RPMI7951 (cell line): ENCODE measurements at places on chromosomes 1 and 21.

- DNase-seq: no peak
Measured at GRCh38 chr1:48030211-48030610, 33.0 kb upstream of the TRABD2B start.

DNA sequence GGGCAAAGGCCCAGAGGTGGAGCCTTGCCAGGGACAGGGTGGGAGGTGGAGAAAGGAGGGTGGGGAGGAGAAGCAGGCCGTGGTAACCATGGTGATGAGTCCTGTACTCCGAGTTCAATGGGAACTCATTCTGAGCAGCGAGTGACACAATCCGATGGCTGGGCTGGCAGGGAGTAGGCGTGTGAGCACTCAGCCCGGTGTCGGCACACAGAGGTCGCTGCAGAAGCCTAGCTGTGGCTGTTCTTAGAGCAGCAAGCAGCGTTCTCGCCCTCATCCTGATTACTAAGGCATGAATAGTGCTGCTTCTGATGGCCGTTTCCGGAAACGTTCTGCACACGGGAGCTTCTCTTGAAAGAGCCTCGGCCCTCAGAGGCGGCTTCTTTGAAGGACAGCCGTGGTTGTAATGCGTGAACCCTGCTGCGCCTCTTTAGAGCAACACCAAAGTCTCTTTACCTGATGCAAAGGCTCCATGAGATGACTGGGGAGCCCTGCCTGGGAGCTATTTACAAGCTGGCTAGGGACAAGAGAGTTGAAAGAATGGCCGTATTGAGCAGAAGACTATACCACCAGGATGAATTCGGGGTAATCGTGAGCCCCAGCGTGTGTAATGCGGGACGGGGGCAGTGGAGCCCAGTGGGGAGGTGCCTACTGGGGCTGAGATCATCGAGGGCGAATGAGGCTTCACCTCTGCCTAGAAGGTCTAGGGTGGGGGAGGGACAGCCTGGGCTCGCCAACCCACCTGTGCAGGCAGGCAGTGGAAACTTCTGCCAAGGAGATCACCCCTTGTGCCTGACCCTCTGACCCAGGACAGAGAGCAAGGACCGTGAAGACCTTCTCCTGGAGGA lies 72.8 kb upstream of the PAX7 start:
- DNase-seq: peak; percentile 5

GRCh38 chr1:65890201-65890843 lies 97.6 kb downstream of the PDE4B start:
- no peak for DNase-seq

DNA sequence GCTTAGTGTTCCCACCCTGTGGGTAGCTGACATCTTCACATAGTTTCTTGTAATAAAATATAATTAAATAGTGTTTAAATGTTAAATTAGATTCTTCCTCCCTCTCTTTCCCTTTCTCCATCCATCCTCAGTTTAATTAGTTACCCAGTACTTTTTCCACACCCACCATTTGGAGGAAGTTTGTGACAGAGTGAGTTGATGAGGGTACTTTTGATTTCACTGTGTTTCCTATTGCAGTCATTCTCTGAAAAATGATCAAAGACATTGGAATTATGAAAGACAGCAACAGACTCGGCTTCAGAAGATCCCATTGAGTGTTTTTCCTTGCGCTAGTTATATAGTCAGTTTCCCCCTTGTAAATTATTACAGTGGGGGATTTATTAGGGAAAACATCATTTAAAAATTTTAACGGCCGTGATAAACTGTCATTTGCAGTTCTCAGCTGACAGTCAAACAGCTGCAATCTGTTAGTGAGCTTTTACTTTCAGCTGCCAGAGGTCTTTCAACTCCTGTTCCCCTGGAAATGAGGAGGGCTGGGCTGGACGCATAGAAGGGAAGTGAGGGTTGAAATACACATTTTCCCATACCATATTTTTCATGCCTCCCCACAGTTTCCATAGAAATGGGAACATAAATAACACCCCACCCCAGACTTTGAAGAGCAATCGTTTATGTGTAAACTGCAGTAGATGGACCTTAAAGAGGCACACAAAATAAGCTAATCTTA lies 61.3 kb upstream of the CACYBP start:
- no peak for DNase-seq

DNA sequence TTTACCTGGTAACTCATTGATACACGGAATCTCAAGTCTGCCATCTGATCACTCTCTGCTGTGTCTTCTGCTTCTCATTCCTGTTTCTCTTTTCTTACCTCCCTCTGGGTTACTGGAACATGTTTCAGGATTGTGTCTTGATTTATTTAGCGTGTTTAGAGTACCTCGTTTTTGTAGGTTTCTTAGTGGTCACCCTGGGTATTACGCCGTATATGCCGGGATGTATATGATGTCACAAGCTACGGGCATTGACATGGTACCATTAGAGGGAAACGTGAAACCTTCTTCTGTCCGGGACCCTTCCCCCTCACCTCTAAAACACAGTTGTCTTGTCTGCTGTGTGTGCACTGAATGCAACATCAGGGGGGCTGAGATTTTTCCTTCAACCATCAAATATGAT lies 2.8 kb downstream of the ACTRT2 start:
- DNase-seq: no peak

GRCh38 chr1:212506666-212507065 lies 73.9 kb downstream of the NENF start:
- no peak for DNase-seq

- no peak for DNase-seq
Measured at GRCh38 chr1:85085417-85085816, 37.1 kb upstream of the MCOLN3 start.

GRCh38 chr21:38806153-38806941 lies 618 bp downstream of the ETS2 start:
- no peak for DNase-seq

- DNase-seq: no peak
Measured at GRCh38 chr21:42558368-42558767, 44.7 kb downstream of the SLC37A1 start.

DNA sequence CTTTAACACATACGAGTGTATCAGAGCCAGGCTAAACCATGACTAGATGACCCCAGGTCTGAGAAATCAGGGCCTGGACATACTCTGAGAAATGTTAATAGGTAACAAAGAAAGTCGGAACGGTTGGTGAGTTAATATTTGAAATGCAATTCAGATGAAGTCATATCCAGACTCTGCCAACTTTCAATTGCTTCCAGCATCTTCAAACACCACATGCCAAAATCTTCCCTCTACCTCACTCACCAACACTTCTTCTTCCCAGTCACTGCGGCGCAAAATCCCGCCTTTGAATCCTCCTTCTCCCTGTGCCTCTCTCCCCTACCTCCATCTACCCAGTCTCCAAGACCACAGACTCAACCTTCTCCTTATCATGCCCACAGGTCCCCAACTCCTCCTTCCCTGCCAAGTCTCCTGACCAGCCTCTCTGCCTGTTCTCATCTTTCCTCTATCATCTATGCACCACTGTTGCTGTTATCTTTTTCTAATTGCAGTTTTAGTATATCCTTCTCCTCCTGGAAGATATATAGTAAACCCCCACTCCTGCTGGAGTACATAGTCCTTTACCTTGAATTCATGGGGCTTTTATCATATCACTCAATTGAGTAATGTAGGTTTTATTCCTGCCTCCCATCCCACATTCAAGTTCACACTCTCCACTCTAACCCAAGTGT lies 41.3 kb downstream of the ZBTB18 start:
- peak; percentile 73 for DNase-seq

DNA sequence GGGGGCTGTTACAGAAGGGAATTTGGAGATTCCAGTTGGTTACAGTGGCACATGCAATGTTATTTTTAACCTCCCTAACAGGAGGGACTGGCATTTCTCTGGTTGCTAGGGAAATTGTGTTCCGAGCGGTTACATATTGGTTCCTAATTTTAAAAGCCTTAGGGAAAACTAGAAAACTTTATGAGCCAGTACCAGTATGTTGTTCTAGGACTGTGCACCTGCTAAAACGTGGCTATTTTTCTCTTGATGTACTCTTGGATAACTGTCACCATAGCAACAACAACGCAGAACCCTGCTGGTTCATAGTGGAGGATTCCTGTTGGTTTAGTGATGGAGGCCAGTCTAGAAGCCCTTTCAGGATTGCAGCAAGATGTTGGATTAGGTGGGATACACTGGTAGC lies 68.9 kb upstream of the PGBD5 start:
- DNase-seq: no peak

DNA sequence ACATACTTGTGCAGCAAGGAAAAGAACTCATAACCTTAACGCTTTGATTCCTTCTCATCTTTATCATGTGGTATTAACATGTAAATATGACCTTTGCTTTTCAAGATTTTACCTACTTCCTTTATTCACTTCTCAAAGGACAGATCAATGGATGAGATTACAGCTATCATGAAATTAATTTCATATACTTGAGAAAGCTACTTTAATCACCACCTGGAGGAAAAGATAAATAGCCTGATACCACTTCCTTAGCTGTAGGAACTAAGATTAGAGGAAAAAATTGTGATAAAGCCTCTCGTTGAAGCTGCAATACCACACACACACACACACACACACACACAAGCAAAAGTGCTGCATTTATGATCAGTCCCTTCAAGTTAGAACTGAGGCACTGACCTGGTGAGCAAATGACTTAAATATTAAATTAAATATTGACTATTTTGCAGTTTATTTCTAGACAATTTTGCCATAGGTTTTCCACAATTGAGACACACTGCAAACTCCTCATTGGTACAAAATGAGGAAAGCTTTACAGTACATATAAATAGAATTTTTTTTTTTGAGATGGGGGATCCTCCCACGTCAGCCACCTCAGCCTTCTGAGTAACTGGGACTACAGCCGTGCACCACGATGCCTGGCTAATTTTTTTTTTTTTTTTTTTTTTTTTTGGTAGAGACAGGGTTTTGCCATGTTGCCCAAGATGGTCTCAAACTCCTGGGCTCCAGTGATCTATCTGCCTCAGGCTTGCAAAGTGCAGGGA lies 27.2 kb upstream of the DMRTB1 start:
- DNase-seq: no peak

- peak; percentile 81 for DNase-seq
Measured at GRCh38 chr1:67978890-67979516, 71.4 kb downstream of the DIRAS3 start.

GRCh38 chr1:1337793-1338147 lies 6.7 kb downstream of the TAS1R3 start:
- DNase-seq: no peak

DNA sequence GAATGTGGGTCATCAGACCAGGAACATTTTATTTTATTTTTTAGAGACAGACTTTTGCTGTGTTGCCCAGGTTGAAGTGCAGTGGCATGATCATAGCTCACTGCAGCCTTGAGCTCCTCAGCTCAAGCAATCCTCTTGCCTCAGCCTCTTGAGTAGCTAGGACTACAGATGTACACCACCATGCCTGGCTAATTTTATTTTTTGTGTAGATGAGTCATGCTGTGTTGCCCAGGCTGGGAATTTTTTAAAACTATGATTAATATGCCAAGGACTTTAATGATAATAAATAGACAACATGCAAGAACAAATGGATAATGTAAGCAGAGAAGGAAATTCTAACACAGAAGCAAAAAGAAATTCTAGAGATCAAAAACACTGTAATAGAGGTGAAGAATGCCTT lies 142.4 kb downstream of the AK5 start:
- peak; percentile 34 for DNase-seq

DNA sequence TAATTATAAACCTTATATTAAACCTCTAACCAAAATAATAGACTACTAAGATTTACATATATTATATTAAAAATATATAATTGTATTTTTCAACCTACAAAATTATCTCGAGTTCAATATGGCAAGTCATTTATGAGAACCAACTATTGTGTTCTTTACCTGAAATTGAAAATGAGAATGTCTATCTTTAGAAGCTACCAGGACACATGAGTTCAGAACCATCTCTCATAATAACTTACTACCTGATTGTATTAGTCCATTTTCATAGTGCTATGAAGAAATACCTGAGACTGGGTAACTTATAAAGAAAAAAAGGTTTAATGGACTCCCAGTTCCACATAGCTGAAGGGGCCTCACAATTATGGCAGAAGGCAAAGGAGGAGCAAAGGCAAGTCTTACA lies 6.8 kb downstream of the HAO2 start:
- DNase-seq: no peak
